ENCODE measurements at places on chromosomes 6 and 20. TPM values are rescaled to one million over a fixed set of nuclear protein-coding genes. Genes with fewer than 3 reads are reported as not detected.
A peak's percentile ranks its signal among the peaks of the same experiment; 100 is the strongest.

DNA sequence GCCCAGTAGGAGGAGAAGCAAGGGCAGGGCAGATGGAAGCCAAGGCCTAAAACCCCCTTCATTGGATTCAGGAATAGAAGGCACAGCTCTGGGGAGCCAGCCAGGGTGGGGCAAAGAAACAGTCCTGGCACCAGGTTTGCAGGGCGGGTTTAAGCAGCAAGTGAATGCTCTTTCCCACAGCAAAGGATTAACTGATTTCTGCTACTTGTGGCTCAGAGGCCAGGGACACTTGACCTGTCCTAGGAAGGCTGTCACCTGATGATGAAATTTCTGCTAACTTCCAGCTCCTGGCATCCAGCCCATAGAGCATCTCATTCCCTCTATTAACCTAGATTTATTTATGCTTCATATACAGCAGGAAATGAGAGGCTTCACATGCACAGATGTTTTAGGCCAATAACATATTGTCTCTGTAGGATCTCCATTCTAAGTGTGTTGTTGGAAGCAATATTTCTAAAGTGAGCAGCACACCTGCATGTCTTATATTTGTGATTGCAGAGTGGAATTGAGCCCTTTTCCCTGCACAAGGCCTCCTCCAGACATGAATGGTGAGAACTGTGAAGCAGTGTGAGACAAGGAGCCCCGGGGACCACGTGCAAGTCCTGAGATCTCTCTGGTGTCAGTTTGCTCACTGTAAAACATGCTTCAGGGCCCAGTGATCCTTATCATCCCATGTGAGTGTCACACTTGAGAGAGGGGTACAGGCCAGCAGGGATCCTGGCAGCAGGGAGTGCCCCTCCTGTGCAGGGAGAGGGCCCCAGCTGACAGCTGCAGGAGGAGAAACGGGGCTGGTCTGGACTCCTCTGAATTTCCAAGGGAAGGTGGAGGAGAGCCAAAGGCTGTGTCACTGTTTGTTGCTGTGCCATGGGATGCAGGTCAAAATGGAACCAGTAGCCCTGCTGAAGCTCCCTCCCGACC, 41.1 kb upstream of the CST5 start:
- H3K4me1 ChIP-seq: peaks cover 5% of the 10 kb centered on the region
- H3K27ac ChIP-seq: no peak overlapping the region
- no peak overlapping the region for H3K4me3 ChIP-seq
- DNase-seq: no peak
- peaks cover 16% of the 10 kb centered on the region for H3K27me3 ChIP-seq
- H3K36me3 ChIP-seq: no peaks in the 10 kb centered on the region

Gene SLC22A7
- 0.12 TPM for total RNA-seq

DNA sequence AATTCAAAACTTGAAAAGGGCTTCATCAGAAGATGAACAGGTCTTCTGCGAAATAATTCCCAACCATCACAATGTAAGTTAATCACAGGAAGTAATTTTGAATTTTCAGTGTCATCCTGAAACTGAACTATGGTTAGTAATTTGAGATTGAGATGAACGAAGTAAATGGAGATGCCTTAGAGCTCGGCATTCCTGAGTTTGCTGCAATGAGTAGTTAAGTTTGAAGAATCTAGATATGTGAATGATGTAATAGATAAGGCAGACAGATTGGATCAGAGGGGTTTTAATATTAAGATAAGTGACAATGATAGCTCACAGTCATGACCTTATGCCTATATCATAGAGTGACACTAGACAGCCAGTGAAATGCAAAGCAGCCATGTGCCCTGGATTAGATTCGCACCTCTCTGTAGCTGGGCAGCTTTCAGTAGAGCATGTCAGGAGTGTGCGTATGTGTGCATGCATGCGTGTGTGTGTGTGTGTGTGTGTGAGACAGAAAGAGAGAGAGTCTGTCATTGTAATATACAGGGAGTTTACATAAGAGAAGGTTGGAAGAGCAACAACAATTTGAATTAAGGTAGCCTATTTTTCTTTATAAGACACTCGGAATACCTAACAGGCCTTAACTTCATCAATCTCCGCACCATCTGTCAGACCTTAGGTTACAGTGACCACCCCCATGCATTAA, 233.0 kb downstream of the GMPR start:
- no peak for DNase-seq
- H3K4me1 ChIP-seq: peaks cover 16% of the 10 kb centered on the region
- H3K27ac ChIP-seq: peak overlapping the region; percentile 40
- H3K36me3 ChIP-seq: peaks cover under 1% of the 10 kb centered on the region
- no peaks in the 10 kb centered on the region for H3K27me3 ChIP-seq

- peaks cover 23% of the 10 kb centered on the region for H3K36me3 ChIP-seq
- H3K27ac ChIP-seq: no peak overlapping the region
- peaks cover 8% of the 10 kb centered on the region for H3K4me1 ChIP-seq
These were observed 6.0 kb downstream of the SLC22A23 start for GRCh38 chr6:3450888-3451287.

GRCh38 chr6:34235307-34236130, 1.2 kb upstream of the HMGA1 start:
- H3K4me1 ChIP-seq: peaks cover 21% of the 10 kb centered on the region
- peak overlapping the region; percentile 88 for H3K4me3 ChIP-seq
- H3K36me3 ChIP-seq: no peaks in the 10 kb centered on the region
- H3K27me3 ChIP-seq: no peaks in the 10 kb centered on the region
